Occipital lobe (tissue), 3 donors: ENCODE measurements at places on chromosomes 2 and 18. TPM values are rescaled to one million over a fixed set of nuclear protein-coding genes. Genes with fewer than 3 reads are reported as not detected.

CCDC74B gene
- total RNA-seq = 3.6 TPM

ASXL3 gene
- 94.5 TPM for total RNA-seq

MC4R gene
- total RNA-seq = 1.4 TPM

PRSS56 gene
- total RNA-seq = not detected

EDAR gene
- total RNA-seq = not detected

LOXHD1 gene
- 0.16 TPM for total RNA-seq

UGT1A6 gene
- not detected for total RNA-seq

ROCK2 gene
- total RNA-seq = 68.2 TPM

CCDC178 gene
- total RNA-seq = 1.1 TPM

PPP1R1C gene
- 2.7 TPM for total RNA-seq
